ENCODE measurements at places on chromosomes 6 and 20.

DNA sequence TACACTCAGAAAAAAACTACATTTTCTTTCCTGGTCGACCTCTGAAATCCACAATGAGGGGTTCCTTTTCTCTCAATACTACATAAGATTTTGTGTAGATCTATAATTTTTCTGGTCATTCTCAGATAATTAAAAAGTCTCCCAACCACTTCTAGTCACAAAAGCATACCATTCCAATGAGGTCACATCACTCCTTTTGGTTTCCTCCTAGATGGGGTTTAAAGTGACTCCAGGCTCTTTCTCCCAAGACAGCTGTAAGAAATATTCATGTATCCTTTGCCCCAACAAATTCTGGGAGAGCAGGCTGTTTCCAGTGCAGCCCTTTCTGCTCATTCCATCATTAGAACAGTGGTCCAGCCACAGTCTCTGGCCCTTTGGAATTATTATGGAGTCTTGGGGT lies 43.1 kb upstream of the BEND6 start:
- no peak for DNase-seq

GRCh38 chr6:150055131-150055530 lies 13.8 kb downstream of the ULBP3 start:
- no peak for DNase-seq

DNA sequence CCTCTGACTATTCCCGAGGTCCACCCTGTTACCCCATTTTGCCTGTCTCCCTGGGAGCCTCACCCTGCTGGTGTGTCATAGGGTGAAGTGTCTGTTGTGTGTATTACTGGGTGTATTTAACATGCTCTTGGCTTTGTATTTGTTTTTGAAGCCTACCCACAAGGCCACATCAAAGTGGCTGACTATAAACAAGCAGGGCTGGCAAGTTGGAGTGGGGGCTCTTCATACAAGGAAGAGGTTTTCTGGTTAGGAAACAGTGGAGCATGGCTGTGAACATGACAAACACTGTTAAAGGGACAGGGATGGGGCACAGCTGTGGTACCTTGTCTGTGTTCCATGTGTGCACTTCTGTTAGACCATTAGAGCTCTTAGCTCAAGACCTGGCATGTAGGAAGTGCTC lies 26.3 kb downstream of the HECA start:
- peak; percentile 84 for DNase-seq

- DNase-seq = peak; percentile 100
Measured at GRCh38 chr6:106325336-106326178, at the start of gene ATG5. ATG5 (minus strand) TSS chr6:106325760; CDS start chr6:106316208, 9,552 bp downstream.

Measured in CD4-positive, alpha-beta T cell treated with Interleukin-15 for 4 hours (primary cell).